H9 (cell line): ENCODE measurements at places on chromosomes 7 and 10. TPM values are rescaled to one million over a fixed set of nuclear protein-coding genes. Genes with fewer than 3 reads are reported as not detected.

Gene SH2D4B
- 0.07 TPM in 1 of 2 replicates, not detected in the other for total RNA-seq

Gene TRIM73
- total RNA-seq: 2.7 and 2.9 TPM in 2 replicates

Gene SPDYE16
- not detected in 2 replicates for total RNA-seq

Gene ZNF239
- total RNA-seq: 15.6 and 16.2 TPM in 2 replicates

Gene SORBS1
- 21.5 and 24.3 TPM in 2 replicates for total RNA-seq

Gene TDRD1
- total RNA-seq: 0.15 TPM in 1 of 2 replicates, not detected in the other

GRCh38 chr10:43649185-43649523 is 473 bp upstream of the ZNF32 start:
- peaks cover 38% of the 10 kb centered on the region for H3K36me3 ChIP-seq
- H3K27me3 ChIP-seq: peaks cover 4% of the 10 kb centered on the region; the same call in 1 of the 2 replicates
- peak overlapping the region; percentile 76 for H3K4me3 ChIP-seq
- no peak for DNase-seq
- H3K27ac ChIP-seq: no peak overlapping the region

- no peaks in the 10 kb centered on the region for H3K36me3 ChIP-seq
- no peaks in the 10 kb centered on the region for H3K4me1 ChIP-seq
- no peak overlapping the region for H3K27ac ChIP-seq
- no peak overlapping the region for H3K4me3 ChIP-seq
Observed at GRCh38 chr10:130689743-130690626, 553.8 kb downstream of the GLRX3 start.

- no peaks in the 10 kb centered on the region for H3K4me1 ChIP-seq
- no peak for DNase-seq
- no peak overlapping the region for H3K27ac ChIP-seq
- H3K27me3 ChIP-seq: no peaks in the 10 kb centered on the region
- no peak overlapping the region for H3K4me3 ChIP-seq
Observed at GRCh38 chr10:49562893-49563292, 24.0 kb upstream of the ERCC6 start.

DNA sequence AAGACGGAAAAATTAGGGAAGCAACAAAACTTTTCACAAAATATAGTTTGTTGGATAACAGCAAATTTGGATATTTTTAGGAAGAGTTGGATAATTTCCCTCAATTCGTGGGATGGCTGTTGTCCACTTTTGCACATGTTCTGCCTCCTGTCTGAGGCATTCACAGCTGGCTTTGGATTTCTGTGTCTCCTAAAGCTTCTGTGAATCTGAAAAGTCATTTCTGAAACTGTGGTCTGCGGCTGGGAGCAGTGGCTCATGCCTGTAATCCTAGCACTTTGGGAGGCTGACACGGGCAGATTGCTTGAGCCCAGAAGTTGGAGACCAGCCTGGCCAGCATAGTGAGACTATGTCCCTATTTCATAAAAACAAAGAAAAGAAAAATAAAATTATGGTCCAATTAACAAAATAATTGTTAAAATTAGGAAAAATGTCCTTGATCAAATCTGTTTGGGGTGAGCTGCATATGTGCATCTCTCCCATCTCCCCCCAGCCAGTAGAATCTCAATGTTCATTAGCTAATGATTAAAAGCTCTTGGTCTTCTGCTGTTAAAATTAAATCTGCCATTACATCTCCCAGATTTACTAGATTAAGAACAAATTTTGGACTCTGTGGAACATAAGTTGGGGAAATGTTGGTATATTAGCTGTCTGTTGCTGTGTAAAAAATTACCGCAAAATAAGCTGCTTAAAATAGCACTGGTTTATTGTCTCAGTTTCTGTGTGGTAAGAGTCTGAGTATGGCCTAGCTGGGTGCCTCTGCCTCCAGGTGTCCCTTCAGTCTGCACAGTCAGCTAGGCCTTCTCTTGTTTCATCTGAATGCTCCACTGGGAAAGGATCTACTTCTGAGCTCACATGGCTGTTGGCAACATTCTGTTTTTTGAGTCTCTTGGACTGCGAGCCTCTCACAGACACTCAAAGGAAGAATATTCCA is 332.0 kb upstream of the FZD1 start:
- no peaks in the 10 kb centered on the region for H3K27me3 ChIP-seq
- no peaks in the 10 kb centered on the region for H3K4me1 ChIP-seq
- peaks cover 6% of the 10 kb centered on the region; the same call in 1 of the 2 replicates for H3K36me3 ChIP-seq

DNA sequence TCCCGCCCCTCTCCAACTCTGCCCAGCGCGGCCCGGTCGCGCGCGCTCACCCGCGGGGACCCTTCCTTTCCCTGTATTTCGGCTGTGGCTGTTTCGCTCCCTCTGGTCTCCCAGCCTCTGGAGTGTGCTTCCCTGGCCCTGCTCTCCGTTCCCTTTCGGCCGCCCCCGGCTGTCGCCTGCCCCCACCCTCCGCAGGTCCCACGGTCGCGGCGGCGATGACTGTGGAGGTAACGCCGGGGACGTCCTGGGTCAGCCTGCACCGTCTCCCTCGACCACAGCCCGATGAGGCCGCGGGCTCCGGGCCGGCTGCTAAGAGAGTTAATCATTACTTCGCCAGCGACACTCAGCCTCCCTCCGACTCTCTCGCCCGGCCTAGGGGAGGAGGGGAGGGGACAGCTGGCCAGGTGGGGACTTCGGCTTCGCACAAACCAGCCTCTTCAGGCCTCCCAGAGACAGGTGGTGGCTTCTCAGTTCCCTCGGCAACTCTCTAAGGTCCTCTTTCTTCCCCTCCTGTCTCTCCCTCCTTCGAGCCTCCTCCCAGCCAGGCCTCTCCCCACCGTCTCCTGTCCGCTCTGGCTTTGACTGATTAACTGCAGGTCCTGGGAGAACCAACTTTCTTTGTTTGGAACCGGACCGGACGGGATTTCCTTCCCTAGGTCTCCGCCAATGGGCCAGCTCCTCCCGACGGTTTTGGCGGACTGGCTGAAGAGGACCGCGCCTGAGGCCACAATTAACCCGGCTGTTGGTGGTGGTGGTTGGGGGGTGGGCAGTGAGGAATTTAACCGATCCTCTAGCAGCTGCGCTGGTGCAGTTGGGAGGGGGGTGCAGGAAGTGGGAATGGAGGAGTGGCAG is 5.6 kb upstream of the PAX2 start:
- no peak overlapping the region for H3K27ac ChIP-seq
- peaks cover 97% of the 10 kb centered on the region for H3K27me3 ChIP-seq
- H3K4me3 ChIP-seq: peak overlapping the region; percentile 35
- DNase-seq: peak; percentile 76

GRCh38 chr7:138066954-138067394 is 9.3 kb upstream of the AKR1D1 start:
- no peak overlapping the region for H3K4me3 ChIP-seq
- H3K27me3 ChIP-seq: no peaks in the 10 kb centered on the region
- DNase-seq: no peak
- no peaks in the 10 kb centered on the region for H3K4me1 ChIP-seq
- H3K27ac ChIP-seq: no peak overlapping the region
- H3K36me3 ChIP-seq: no peaks in the 10 kb centered on the region

GRCh38 chr10:86389441-86390193 is 23.0 kb upstream of the GRID1 start:
- no peak overlapping the region for H3K27ac ChIP-seq
- no peaks in the 10 kb centered on the region for H3K27me3 ChIP-seq
- H3K4me3 ChIP-seq: peak overlapping the region; percentile 77
- H3K36me3 ChIP-seq: no peaks in the 10 kb centered on the region
- no peaks in the 10 kb centered on the region for H3K4me1 ChIP-seq

GRCh38 chr7:115662120-115662519 is 368.4 kb downstream of the TFEC start:
- no peak for DNase-seq
- no peaks in the 10 kb centered on the region for H3K36me3 ChIP-seq
- H3K4me3 ChIP-seq: no peak overlapping the region
- no peak overlapping the region for H3K27ac ChIP-seq
- H3K4me1 ChIP-seq: no peaks in the 10 kb centered on the region

DNA sequence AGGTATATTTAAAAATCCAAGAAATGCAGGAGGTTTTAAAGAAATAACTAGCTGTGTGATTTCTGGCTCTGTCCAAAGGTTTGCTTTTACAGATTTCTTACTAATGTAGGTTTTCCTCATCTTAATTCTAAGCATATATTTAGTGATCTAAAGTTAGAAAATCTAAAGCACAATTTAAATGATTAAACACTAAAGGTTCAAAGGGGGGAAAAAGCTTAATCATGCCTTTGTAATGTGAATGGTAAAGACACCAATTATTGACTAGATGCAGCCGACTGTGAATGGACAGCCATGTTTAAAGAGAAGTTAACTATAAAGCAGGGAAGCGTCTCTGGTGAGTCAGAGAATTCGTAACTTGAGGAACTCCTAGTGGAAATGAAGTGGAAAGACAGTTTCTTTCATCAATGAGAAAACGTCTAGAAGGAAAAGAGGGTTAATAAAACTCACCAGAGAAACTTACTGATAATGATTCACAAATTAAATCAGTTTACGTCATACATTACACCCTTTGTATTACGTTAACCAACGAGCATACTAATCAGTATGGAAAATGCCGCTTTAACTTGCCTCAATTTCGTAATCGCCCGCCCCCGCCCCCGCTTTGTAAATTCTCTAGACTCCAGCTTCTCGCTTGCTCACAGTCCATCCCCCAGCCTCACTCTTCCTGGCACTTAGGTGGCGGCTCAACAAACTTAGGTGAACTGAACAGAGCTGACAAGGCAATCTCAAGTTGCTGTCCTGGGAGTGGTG is 1.1 kb upstream of the HBP1 start:
- no peak for DNase-seq
- H3K27ac ChIP-seq: peak overlapping the region; percentile 97
- H3K36me3 ChIP-seq: peaks cover 5% of the 10 kb centered on the region; the same call in 1 of the 2 replicates
- no peaks in the 10 kb centered on the region for H3K4me1 ChIP-seq

DNA sequence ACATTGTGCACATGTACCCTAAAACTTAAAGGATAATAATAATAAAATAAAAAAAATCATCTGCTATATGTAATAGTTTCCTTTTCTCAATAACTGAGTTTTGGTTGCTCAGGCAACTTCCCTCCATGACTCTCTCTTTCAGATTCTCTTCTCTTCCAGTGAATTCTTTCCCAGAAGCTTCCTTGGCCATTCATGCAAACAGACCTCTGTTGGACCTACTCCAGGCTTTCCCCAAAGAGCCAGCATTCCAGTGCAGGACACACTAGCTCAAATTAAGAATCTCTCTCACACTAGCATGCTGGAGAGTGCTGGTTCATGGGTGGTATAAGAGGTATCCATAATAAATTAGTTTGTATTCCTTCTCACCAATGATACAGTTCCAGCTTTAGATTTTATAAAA is 31.0 kb upstream of the ZEB1 start:
- no peaks in the 10 kb centered on the region for H3K27me3 ChIP-seq
- no peak overlapping the region for H3K27ac ChIP-seq
- H3K4me3 ChIP-seq: no peak overlapping the region
- no peaks in the 10 kb centered on the region for H3K4me1 ChIP-seq

DNA sequence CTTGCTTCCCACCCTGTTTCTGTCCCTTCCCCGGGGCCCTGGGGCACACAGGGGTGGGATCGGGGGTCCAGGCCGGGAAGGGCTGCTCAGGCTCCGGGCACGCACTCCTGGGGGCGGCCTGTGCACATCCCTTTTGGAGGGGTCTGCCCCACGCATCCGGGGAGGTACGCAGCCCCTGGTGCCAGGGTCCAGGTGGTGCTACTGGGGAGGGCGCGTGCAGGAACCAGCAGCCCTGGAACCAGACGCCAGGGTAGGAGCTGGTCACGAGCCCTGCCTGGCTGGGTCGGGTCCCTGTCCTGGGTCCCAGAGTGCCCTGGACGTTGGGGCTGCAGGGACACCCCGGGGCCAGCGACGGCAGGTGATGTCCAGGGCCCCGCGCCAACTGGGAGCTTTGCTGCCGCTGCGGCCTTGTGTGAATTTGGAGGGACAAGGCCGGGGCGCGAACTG is 53.4 kb downstream of the GLRX3 start:
- no peaks in the 10 kb centered on the region for H3K4me1 ChIP-seq
- no peak overlapping the region for H3K4me3 ChIP-seq
- no peak for DNase-seq
- peaks cover 27% of the 10 kb centered on the region for H3K36me3 ChIP-seq

DNA sequence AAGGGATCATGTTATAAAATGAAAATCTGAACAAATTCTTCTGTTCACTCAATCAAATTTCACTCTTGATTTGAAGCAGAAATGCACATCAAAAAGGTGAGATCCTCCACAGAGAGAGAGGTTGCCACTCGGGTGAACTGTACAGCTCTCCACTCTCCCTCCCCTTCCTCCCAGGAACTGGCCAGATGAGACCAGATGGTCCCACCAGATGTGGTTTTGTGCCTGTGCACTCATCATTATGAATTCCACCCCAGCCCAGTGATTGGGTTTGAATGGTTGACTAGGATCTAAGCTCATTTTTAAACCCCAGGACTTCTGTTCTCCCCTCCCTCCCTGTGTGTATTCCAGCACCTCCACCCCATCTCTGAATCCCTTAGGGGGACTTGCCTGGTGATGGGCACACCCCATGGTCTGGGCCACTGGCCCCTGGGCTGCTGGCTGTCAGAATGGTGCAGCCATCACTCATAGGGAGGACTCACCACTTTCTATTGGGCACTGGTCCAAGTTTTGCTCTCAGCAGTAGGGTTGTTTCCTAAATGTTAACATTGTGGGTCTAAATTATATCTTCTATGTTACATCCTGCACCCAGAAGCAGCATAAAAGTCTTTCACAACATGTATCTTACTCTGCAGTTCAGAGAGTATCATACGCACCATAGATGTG is 393.1 kb downstream of the TNS3 start:
- no peak overlapping the region for H3K27ac ChIP-seq
- H3K27me3 ChIP-seq: no peaks in the 10 kb centered on the region
- H3K4me1 ChIP-seq: no peaks in the 10 kb centered on the region
- DNase-seq: no peak
- no peak overlapping the region for H3K4me3 ChIP-seq

DNA sequence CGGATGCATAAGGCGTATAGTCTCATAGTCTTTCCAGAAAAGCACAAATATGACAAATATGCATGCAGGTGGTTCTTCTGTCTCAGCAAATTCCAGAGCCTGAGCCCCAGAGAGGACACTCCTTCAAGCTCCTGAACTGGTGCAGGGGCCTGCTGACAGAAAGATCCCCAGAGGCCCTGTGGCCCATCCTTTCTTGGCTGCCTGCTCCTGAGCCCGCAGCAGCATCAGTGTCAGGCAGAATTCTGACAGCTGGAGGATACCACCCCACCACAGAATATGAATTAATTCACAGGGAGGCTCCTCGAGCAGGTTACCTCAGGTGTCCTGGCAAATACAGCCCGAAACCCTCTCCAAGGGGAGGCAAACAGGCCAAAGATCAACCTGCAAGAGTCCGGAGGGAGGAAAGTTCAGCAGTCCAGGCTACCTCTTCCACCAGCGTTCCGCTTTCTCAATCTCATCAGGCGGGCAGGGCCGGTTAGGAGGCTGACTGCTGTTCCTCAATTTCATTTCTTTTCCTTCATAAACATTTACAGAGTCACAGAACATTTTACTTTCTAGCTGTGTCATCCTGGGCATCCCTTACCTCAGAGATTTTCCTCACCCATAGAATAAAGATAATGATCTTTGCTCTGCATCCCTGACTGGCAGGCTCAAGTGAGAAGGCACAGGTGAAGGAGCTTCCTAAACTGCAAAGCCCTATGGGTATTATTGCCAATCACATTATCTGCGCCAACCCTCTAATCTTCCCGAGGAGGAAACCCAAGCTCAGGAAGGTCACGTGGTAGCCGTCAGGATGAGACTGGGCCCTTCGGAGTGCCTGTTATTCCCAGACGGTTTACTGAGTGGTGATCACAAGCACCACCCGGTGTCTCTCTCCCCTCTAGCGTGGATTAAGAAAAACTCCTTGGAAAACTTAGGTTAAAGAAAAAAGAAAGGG is 1.4 kb downstream of the DNAJB12 start:
- H3K27ac ChIP-seq: no peak overlapping the region
- H3K27me3 ChIP-seq: no peaks in the 10 kb centered on the region
- H3K36me3 ChIP-seq: peaks cover 7% of the 10 kb centered on the region; the same call in 1 of the 2 replicates
- no peaks in the 10 kb centered on the region for H3K4me1 ChIP-seq
